ENCODE measurements at places on chromosomes 11 and 22.

DNA sequence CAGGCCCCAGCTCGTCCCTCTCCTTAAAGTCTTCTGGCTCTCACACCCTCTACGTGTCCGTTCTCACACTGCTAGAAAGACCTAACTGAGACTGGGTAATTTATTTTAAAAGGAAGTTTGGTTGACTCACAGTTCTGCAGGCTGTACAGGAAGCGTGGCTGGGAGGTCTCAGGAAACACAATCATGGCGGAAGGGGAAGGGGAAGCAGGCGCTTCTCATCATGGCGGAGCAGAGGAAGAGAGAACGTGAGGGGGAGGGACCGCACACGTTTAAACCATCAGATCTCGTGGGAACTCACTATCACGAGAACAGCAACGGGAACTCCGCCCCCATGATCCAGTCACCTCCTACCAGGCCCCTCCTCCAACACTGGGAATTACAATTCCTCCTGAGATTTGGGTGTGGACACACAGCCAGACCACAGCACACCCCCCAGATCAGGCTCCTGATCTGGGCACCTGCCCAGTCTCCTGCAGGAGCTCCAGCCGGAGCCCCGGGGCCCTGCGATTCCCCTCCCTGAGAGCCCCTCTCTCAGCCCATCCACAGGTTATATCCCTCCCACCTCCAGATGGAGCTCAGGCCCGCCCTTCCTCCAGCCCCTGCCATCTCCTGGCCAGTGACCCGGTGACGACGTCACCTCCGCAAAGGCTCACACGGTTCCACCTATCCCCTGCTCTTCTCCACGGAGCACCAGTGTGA is 170.2 kb downstream of the BRD1 start:
- DNase-seq: peak; percentile 68

DNA sequence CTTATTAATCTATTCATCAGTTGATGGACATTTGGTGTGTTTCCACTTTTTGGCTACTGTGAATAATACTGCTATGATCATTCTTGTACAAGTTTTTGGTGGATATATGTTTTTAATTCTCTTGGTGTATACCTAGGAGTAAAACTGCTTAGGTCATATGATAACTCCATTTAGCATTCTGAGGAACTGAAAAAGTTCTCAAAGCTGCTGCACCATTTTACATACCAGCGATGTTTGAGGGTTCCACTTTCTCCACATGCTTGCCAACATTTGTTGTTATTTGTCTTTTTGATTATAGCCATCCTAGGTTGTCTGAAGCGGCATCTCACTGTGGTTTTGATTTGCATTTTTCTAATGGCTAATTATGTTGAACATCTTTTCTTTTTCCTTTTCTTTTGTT is 4.1 kb upstream of the ACER3 start:
- no peak for DNase-seq

DNA sequence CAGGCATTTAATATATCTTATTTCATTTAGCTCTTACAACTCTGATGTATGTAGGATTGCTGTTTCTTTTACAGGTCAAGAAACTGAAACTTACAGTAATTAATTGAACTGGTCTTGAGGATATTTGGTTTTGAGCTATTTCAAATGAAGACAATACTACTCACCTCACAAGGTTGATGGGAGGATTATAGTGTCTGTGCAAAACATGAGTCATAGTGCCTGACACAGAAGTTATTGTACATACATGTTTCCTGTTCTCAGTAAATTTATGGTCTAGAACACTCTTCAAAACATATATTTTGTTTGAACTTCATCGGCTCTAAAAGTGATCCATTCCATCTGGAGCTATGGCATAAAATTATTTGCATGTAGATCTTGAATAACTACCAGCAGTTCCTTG is 61.9 kb downstream of the CECR2 start:
- no peak for DNase-seq

DNA sequence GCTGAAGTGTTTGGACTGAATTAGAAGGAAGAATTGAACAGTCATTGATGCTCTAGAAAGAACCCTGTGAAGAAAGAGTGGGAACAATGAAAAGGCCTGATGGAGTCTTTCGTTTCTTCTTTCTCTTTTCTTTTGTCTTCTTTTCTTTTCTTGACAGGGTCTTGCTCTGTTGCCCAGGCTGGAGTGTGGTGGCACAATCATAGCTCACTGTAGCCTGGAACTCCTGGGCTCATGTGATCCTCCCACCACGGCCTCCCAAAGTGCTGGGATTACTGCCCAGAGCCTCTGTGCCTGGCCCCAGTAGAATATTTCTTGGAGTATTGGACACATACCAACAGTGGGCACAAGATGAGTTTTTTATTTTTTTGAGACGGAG is 1.1 kb downstream of the FEN1 start:
- DNase-seq: no peak

DNA sequence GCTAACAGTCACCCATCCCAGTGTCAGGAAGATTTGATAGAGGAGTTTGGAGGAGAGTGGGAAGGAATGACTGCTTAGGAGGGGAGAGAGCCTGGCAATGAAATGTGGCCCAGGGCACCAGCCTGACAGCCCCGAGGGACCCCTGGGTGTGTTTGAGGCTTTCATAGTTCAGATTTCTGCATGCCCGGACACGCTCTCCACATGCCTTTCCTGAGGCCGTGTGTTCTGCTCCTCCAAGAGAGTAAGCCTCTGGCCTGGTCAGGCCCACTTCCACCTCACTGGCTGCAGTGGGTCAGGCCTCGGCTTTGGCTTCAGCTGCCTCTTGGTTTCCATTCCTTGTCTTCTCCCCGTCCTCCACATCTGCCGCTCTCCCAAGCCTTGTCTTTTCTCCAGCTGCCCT is 78.4 kb downstream of the C22orf31 start:
- no peak for DNase-seq

DNA sequence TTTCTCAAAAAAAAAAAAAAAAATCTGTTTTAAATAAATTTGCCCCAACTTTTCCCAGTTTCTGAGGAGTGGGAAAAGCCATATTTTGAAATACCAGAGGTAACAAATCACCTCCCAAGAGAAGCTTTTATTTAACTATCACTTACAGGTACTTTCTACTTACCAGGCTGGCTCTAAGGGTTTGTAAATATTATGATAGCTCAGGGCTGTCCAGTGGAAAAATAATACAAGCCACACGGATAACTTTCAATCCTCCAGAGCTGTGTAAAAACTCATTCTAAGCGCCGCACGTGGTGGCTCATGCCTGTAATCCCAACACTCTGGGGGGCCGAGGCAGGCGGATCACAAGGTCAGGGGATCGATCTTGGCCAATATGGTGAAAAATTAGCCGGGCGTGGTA is 5.6 kb upstream of the SEC14L4 start:
- no peak for DNase-seq

- no peak for DNase-seq
Observed at GRCh38 chr11:95976550-95976949, 52.6 kb upstream of the MTMR2 start.

- DNase-seq: no peak
Observed at GRCh38 chr11:61092280-61092766, 10.0 kb upstream of the CD5 start.

DNA sequence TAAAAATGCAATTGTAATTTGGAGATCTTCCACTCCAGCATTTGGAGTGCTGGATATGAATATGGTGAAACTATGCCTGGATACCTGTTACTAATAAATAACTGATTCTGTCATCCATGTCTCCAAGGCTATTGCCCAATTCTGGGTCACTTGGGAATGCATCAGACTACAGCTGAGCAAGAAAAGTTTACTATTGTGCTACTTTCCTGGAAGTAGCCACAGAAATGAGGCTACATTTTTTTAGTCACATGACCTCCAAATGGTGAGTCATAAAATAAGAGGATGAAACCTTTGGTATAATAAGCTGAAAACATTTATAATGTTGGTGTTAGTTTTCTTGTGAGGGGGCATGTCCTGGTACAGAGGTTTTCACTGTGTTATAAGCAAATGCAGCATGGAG is 44.4 kb downstream of the DCDC1 start:
- DNase-seq: no peak

DNA sequence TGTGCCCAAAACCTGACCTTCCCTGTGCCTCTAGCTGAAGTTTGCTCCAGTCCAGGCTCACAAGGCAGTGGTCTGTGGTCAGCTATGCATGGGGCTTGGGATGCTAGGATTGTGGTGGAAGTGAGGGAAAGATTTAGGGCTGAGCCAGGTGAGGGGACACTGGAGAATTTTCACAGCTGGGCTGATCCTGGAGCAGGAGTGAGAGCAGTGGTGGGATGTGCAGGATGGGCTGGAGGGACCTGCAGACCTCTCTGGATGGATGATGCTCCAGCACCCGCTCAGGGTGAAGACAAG is 23.9 kb upstream of the KDM2A start:
- no peak for DNase-seq

DNA sequence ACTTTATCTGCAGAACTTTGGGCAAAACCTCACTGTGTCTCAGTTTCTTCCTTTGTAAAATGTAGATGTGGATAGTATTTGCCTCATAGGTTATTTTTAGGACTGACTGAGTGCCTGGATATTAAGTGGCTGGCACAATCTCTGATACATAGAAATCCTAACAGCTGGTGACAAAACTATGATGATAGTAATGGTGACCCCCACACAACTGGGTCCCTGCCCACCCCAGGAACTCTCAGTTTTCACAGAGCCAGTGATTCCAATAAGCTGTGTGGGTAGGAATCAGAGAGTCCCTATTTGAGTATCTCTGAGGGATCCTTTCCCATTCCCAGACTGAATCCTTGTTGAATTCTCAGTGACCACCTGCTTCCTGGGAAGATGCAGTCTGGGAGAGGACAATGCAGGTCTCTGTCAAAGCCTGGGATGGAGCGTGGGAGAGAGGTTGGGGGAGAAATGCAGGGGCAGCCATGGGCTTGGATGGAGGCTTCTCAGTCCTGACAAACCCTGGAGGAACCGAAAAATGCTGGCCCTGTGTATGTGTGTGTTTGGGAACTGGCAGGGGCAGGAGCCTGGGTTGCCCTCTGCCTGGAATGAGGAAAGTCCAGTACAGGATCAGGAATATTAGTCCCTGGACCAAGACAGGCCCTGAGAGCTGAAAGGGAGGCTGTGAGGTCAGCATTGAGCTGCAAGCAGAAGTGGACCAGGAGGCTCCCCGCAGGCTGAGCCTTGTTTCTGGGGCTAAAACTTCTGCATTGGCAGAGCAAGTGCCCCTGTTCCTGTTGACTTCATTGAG is 6.1 kb upstream of the P2RY6 start:
- no peak for DNase-seq

DNA sequence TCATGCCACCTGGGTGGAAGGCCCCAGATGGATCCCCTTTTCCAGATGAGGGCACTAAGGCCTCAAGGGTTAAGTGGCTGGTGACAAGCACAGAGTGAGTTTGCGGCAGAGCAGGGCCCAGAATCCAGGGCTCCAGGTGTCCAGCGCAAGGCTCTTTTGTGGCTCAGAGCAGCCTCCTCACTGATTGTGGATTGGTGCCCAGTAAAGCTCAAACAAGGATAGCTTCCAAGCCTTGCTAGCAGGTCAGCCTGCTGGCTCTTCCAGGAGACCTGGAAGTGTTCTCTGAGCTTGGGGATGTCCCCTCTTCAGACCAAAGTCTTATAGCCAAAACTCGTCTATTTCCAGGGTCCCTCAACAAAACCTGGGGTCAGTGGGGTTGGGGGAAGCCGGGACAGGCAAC is 167.6 kb upstream of the SYT13 start:
- no peak for DNase-seq

DNA sequence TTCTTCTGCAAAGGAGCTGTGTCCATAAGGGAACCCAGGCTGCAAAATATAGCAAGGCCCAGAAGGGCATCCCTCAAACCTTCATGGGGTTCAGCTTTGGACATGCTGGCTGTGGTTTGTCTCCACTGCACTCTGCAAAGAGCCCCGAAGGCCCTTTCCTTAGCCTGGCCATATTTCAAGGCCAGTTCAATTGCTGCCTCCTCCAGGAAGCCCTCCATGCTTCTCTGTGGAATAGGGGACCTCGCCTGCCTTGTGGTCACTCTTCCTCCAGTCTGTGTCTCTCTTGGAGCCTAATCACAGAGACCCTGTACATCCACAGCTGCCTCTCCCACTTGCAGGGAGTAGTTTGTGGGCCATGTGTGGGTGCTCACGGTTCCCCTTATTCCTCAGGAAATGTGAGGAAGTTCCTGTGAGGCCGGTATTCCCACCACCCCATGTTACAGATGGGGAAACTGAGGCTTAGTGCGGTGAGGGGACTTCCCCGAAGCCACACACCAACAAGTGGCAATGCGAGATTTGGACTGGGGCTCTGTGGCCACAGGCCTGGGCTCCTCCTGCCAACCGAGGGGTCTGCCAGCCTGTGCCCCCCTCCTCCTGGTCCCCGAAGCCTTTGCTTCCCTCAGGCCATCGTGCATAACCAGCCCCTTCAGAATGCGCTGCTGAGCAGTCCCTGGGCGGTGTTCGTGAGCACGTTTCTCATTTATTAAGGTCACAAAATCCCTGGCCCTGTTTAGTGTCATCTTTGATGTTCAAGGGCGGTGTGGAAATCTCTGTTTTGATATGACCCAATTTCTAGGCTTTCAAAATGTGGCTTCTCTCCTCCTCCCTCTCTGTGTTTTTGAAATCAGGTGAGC is 65.8 kb downstream of the PARVB start:
- no peak for DNase-seq

GRCh38 chr11:67060111-67060522 is 3.5 kb downstream of the RHOD start:
- no peak for DNase-seq

GRCh38 chr11:16960250-16960649 is 54.0 kb downstream of the PLEKHA7 start:
- no peak for DNase-seq

- DNase-seq: no peak
Observed at GRCh38 chr11:129426038-129426437, 50.4 kb downstream of the BARX2 start.
